Renal cortical epithelial cell (primary cell): ENCODE measurements at places on chromosomes 16 and 17.

DNA sequence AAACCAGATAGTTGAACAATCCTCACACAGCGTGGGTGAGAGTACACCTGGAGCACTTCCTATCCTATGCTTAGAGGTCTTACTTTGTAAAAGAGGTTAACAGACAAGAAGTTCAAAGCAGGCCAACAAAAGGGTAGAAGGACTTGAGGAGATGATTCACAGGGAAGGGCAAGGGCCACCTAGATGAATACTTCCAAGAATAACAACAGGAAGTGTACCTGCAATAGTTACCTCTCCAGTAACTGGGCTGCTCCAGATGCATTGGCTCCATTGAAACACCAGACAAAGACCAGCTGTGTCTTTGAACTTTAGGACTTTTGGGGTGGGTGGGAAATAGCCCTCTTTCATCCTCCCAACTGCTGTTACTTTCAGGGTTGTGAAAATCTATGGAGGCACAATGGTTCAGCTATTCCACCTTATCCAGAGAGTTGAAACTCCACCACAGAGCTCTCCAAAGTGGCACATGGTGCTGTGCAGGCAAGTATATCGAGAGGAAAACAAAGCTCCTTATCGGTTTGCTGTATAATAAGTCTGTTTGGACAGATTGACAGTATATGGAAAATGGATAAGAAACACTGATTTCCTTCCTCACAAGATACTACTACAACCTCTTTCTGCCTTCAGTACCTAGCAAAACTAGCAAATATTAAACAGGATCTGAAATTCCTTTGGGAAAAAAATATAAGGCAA is 22.7 kb downstream of the RNF43 start:
- DNase-seq: peak; percentile 35

DNA sequence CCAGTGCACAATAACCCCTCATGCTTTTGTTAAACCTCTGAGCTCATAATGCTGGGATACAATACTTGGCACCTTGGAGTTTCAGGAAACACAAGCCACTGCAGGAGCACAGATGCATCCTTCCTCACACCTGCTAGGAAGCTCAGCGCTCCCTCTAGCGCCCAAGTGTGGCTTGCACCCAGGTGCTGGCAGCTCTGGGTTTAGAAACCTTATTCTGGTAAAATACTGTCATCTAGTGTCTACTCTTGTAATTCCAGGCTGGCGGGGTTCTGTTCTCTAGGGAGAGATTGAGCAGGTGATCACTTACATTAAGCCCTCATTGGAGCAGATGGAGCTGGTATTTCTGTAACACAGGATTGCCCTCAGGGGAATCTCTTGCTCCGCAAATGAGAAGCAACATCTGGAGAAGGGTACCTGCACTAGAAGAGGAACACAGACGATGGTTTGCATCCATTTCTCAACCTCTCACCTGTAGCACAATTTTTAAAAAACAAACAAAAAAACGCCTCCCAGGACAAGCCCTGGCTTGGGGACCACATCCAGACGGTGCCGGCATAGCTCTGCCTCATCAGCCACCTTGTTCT is 1.5 kb downstream of the CCL1 start:
- peak; percentile 82 for DNase-seq

- DNase-seq: no peak
Observed at GRCh38 chr17:57197466-57198071, 58.8 kb upstream of the MSI2 start.

DNA sequence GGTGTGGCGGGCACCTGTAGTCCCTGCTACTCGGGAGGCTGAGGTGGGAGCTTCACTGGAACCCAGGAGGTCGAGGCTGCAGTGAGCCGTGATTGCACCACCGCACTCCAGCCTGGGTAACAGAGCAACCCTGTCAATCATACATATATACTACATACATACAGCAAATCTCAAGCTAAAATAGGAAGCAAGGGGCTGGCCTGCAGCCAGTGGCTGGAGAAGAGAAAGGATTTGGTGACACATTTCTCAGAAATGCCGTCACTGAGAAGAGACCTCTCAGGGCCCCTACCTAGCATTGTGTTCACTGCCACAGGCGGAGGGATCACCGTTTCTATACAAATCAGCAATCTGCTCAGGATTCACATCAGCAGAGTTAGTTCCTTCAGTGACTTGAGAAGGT is 16.9 kb downstream of the NARF start:
- DNase-seq: no peak

DNA sequence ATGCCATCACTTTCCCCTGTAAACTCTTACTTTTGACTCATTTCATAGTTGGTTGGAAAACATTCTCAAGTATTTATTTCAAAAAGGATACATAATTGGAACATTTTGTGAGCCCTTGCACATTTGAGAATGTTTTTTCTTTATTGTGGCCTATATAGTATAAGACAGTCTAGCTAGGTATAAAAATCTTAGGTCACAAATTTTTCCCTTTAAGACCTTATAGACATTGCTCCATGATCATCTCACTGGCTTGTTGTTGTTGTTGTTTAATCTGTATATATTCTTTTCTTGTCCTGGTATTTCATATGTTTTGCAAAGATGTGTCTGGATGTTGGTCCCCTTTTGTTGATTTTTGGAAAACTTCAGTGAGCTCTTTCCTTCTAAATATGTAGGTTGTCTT is 194.2 kb downstream of the NTN1 start:
- no peak for DNase-seq

DNA sequence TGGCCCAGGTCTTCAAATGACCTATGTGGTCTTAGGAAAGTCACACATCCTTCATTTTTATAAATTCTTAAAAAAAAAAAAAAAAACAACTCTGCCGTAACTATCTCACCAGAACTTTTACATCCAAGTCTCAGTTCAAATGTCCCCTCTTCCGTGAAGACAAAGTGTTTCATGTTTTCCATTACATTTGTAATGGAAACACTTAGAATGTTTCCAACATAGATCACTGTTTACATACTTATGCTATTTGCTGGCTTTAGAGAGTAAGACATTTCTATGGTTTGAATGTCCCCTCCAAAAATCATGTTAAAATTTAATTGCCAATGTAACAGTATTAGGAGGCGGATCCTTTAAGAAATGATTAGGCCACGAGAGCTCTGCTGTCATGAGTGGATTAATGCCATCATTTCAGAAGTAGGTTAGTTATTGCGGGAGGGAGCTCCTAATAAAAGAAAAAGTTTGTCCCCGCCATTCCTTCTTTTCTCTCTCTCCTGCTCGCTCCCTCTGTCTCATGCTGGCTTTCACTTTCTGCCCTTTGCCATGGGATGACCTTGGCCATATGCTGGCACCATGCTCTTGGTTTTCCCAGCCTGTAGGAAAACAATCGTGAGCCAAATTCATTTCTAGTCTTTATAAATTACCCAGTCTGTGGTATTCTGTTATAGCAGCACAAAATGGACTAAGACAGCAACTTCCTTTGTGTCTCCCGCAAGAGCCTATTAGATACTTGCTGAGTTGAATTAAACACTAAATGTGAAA is 887.8 kb upstream of the SOX9 start:
- no peak for DNase-seq
